Esophagus squamous epithelium (tissue), 5 donors: ENCODE measurements at places on chromosomes 6 and 20. TPM values are rescaled to one million over a fixed set of nuclear protein-coding genes. Genes with fewer than 3 reads are reported as not detected.

Gene ZNF311
- total RNA-seq = 0.32 TPM

Gene IPCEF1
- 8.1 TPM for total RNA-seq

- no peaks in the 10 kb centered on the region for H3K36me3 ChIP-seq
- no peak for DNase-seq
- no peak overlapping the region for H3K27ac ChIP-seq
- no peak overlapping the region for H3K4me3 ChIP-seq
These were observed 26.7 kb downstream of the HCK start for GRCh38 chr20:32078791-32079190.

- no peak overlapping the region for H3K4me3 ChIP-seq
- DNase-seq = no peak
- peaks cover 26% of the 10 kb centered on the region for H3K4me1 ChIP-seq
- H3K27ac ChIP-seq = no peak overlapping the region
- no peaks in the 10 kb centered on the region for H3K27me3 ChIP-seq
- no peaks in the 10 kb centered on the region for H3K36me3 ChIP-seq
These were observed 390.2 kb downstream of the UTRN start for GRCh38 chr6:144675231-144675861.

- DNase-seq = no peak
- H3K4me1 ChIP-seq = no peaks in the 10 kb centered on the region
- no peaks in the 10 kb centered on the region for H3K36me3 ChIP-seq
- H3K4me3 ChIP-seq = no peak overlapping the region
- no peak overlapping the region for H3K27ac ChIP-seq
- H3K27me3 ChIP-seq = no peaks in the 10 kb centered on the region
These were observed 101.5 kb downstream of the CAP2 start for GRCh38 chr6:17494919-17495318.

- no peak for DNase-seq
- H3K4me3 ChIP-seq = no peak overlapping the region
- H3K27me3 ChIP-seq = no peaks in the 10 kb centered on the region
These were observed 84.3 kb upstream of the TAB2 start for GRCh38 chr6:149233056-149233715.

- no peaks in the 10 kb centered on the region for H3K27me3 ChIP-seq
- H3K36me3 ChIP-seq = peaks cover 12% of the 10 kb centered on the region
- no peak overlapping the region for H3K27ac ChIP-seq
These were observed 91.6 kb downstream of the PREX1 start for GRCh38 chr20:48736231-48736630.

Gene SLC2A10
- total RNA-seq = 3.1 TPM

Gene PDE10A
- total RNA-seq = 0.27 TPM

DNA sequence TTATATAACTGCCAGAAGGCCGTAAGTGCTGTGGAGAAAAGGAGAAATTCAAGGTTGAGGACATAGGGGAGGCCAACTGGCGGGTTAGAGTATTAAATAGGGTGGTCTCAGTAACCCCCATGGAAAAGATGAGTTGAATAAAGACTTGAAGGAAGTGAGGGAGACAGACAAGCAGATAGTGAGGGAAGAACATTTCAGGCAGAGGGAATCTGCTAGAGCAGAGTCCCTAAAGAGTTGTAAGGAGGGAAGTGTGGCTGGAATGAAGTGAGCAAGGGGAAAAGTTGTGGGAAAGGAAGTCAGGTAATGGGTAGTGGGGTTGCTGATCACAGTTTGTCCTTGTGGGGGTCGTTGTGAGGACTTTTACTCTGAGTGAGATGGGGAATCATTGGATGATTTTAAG lies 1.4 kb downstream of the KIFC1 start:
- peak overlapping the region; percentile 94 for H3K27ac ChIP-seq
- H3K4me1 ChIP-seq = peaks cover 11% of the 10 kb centered on the region
- no peak overlapping the region for H3K4me3 ChIP-seq
- H3K27me3 ChIP-seq = no peaks in the 10 kb centered on the region
- H3K36me3 ChIP-seq = no peaks in the 10 kb centered on the region

Gene NMBR
- not detected for total RNA-seq

DNA sequence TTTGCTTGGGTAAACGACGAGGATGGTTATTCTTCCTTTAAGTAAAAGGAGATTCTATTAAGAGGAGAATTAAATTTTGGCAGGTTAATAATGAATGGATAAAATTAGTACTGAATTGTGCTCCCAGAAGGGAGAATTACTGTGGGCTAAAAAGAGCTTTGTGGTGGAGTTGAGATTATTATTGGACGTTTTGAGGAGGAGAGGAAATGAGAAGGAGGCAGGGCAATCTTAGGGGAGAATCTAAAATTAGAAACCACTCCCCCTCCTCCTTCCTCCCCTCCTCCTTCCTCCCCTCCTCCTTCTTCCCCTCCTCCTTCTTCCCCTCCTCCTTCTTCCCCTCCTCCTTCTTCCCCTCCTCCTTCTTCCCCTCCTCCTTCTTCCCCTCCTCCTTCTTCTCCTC lies 331.8 kb downstream of the PRL start:
- no peak for DNase-seq
- no peaks in the 10 kb centered on the region for H3K27me3 ChIP-seq
- H3K27ac ChIP-seq = no peak overlapping the region
- H3K4me1 ChIP-seq = peaks cover 2% of the 10 kb centered on the region
- H3K4me3 ChIP-seq = no peak overlapping the region

Gene SEMG1
- total RNA-seq = not detected

Gene WFDC2
- 37.7 TPM for total RNA-seq

- H3K4me3 ChIP-seq = no peak overlapping the region
- no peaks in the 10 kb centered on the region for H3K27me3 ChIP-seq
- H3K4me1 ChIP-seq = peaks cover 25% of the 10 kb centered on the region
- H3K27ac ChIP-seq = peak overlapping the region; percentile 64
- DNase-seq = peak; percentile 23
These were observed 119.4 kb downstream of the JARID2 start for GRCh38 chr6:15365273-15365687.

- H3K27me3 ChIP-seq = peaks cover 34% of the 10 kb centered on the region
- no peak overlapping the region for H3K4me3 ChIP-seq
- H3K36me3 ChIP-seq = no peaks in the 10 kb centered on the region
- H3K4me1 ChIP-seq = peaks cover 3% of the 10 kb centered on the region
- H3K27ac ChIP-seq = no peak overlapping the region
- no peak for DNase-seq
These were observed 83.3 kb upstream of the TGM3 start for GRCh38 chr20:2212456-2213015.

- H3K27me3 ChIP-seq = no peaks in the 10 kb centered on the region
- DNase-seq = no peak
- no peak overlapping the region for H3K4me3 ChIP-seq
- H3K27ac ChIP-seq = no peak overlapping the region
These were observed 143.1 kb downstream of the EDN3 start for GRCh38 chr20:59443550-59443949.

DNA sequence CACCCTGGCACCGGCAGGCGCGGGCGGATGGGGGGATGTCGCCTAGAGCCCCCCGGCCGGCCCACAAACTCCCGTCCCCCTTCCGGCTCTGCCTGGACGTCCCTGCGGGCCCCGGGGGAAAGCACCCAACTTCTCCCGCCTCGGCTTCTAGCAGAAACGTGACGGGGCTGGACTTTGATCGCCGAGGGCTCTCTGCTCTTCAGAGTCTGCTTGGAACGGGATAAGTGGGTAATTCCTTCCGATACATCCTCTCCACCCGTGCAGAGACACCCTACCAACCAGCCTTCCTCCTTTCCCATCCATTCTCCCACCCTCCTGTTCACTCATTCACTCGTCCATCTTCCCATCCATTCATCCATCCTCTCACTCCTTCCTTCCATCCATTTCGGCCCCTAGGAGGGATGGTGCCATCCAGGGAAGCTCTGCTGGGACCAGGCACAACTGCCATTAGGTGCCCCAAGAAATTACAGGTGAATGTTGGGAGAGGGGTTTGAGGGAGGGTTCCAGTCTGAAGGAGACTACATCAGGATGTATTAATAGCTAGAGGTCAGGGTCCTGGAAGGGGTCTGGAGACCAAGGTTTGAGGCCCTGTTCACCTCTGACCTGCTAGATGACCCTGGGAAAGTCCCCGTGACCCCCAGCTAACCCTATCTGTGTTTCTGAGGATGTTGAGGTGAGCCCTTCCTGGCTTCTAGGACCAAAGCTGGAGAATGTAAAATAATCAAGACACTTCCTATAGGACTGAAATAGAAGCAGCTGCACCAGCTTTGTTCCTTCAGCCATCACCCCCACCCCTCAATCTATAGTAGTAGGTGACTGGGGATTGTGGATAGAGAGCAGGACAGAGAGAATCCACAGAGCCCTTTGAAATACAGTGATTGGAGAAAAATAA lies 538 bp downstream of the TTLL9 start:
- peaks cover 43% of the 10 kb centered on the region for H3K27me3 ChIP-seq
- no peaks in the 10 kb centered on the region for H3K36me3 ChIP-seq
- peaks cover 6% of the 10 kb centered on the region for H3K4me1 ChIP-seq
- no peak for DNase-seq
- H3K4me3 ChIP-seq = peak overlapping the region; percentile 38
